ENCODE measurements at places on chromosomes 12 and 14.

- DNase-seq = no peak
Observed at GRCh38 chr12:123936956-123937706, 35.5 kb downstream of the CCDC92 start.

- DNase-seq = no peak
Observed at GRCh38 chr14:93824076-93824475, 35.8 kb upstream of the PRIMA1 start.

GRCh38 chr12:23569356-23569755, 380.1 kb downstream of the SOX5 start:
- no peak for DNase-seq

DNA sequence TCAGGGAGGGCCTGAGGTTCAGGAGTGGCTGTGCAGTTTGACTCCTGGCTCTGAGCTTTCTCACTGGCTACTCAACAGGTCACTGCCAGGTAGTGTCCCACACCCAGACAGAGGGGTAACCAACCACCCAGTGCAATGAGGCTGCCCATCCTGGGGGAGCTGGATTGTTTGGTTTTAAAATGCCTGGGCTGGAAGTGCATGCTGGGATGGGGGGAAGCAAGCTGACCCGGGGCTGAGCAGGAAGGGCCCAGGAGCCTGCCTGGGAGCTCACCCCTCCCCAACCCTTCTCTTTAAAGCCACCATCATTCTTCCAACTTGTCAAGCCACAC, 12.6 kb upstream of the ABHD12B start:
- DNase-seq = no peak

- DNase-seq = no peak
Observed at GRCh38 chr12:105461271-105461943, 130.9 kb downstream of the C12orf75 start.

DNA sequence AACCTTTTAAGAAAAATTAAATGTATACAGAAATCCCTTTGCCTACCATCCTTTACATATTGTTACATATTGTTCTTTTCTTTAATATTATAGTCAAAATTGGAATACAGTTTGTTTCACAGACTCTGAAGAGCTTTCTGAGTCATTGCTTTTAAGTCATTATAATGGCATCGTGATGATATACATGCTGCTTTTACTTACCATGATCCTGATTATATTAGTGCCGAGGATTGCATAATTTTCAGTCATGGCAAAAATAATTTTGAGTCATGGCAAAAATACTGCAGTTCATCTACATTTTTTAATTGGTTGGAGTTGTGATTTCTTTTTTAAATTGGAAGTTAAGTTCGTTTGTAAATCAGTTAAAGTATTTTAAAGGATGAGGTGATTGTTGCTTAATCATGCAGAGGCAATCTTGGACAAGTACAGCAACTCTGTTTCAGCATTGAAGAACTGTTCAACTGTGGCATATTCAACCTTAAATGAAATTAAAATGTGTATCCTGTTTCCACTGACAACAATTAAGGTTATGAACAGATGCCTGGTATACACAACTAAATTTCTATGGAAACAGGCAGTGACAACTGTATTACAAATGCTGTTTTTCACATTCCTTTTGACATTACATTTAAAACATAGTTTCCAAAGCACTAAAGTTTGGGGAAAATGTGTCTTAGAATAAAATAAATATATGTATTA, 142.3 kb downstream of the PCNX1 start:
- no peak for DNase-seq

- peak; percentile 66 for DNase-seq
Observed at GRCh38 chr12:89040146-89040964, 311.9 kb downstream of the DUSP6 start.

- DNase-seq = no peak
Observed at GRCh38 chr12:96513681-96514080, 24.3 kb downstream of the CFAP54 start.

DNA sequence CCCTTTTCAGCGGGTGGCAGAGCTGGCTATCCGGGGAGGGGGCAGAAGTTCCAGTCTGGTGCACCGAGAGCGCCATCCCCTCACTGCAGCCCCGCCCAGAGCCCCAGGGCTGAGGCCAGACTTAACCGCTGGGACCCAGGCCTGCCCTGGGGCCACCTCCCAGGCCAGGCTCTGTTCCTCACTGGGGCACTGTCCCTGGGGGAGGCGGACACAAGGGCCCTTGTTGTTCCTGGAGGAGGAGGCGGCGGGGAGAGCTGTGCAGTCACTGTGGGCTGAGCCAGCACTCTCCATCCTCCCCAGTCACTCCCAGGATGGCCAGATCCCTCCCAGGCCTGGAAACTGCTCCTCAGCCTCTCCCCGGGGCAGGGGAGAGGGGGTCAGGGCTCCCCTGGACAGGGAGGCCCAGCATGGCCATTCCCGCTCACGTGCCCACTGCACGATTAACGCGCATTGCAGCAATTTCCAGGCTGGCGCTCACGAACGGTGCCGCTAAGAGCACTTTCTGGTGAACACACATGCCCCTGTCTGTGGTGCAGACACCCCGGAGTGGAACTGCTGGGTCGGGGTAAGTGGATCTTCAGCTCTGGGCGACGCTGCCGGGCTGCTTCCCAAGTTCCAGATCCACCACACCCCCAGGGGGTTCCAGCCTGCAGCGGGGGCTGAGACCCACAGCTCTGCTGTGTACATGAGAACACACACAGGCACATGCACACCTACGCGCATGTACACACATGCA, 89.8 kb upstream of the SFSWAP start:
- DNase-seq = no peak
